Caco-2 (cell line): ENCODE measurements at places on chromosomes 12 and 14. TPM values are rescaled to one million over a fixed set of nuclear protein-coding genes. Genes with fewer than 3 reads are reported as not detected.

Gene ABCD2
- total RNA-seq = not detected in 2 replicates

Gene NRIP2
- not detected in 2 replicates for total RNA-seq

Gene GPX2
- 39.3 and 48.1 TPM in 2 replicates for total RNA-seq

Gene MANSC4
- total RNA-seq = not detected in 2 replicates

Gene RARG
- total RNA-seq = 11.8 and 12.9 TPM in 2 replicates

Gene KLRC1
- not detected in 2 replicates for total RNA-seq

Gene ADAMTS20
- 0.07 TPM in 1 of 2 replicates, not detected in the other for total RNA-seq

Gene BRAP
- 24.4 and 24.6 TPM in 2 replicates for total RNA-seq

Gene SIX6
- total RNA-seq = not detected in 2 replicates

Gene DLK1
- total RNA-seq = not detected in 2 replicates

Gene PZP
- not detected in 2 replicates for total RNA-seq

Gene KIF26A
- 4.2 and 5.5 TPM in 2 replicates for total RNA-seq

Gene ARMH4
- 0.07 and 0.16 TPM in 2 replicates for total RNA-seq

Gene PLXNC1
- total RNA-seq = 41.3 and 47.7 TPM in 2 replicates

Gene CYP27B1
- total RNA-seq = 6.9 and 7.1 TPM in 2 replicates

Gene RCOR1
- 31.0 and 33.6 TPM in 2 replicates for total RNA-seq

Gene TCTN2
- 7.3 TPM in 2 replicates for total RNA-seq

Gene LGALS3
- total RNA-seq = 206 and 246 TPM in 2 replicates

Gene CLEC1B
- not detected in 2 replicates for total RNA-seq

Gene A2ML1
- not detected in 2 replicates for total RNA-seq

Gene PLEKHH1
- total RNA-seq = 32.4 and 41.2 TPM in 2 replicates

Gene CNTN1
- total RNA-seq = not detected in 2 replicates
